Fibroblast of villous mesenchyme (primary cell): ENCODE measurements at places on chromosomes 12 and 14.

GRCh38 chr14:105328678-105329390 lies 14.3 kb downstream of the PACS2 start:
- no peak for DNase-seq

DNA sequence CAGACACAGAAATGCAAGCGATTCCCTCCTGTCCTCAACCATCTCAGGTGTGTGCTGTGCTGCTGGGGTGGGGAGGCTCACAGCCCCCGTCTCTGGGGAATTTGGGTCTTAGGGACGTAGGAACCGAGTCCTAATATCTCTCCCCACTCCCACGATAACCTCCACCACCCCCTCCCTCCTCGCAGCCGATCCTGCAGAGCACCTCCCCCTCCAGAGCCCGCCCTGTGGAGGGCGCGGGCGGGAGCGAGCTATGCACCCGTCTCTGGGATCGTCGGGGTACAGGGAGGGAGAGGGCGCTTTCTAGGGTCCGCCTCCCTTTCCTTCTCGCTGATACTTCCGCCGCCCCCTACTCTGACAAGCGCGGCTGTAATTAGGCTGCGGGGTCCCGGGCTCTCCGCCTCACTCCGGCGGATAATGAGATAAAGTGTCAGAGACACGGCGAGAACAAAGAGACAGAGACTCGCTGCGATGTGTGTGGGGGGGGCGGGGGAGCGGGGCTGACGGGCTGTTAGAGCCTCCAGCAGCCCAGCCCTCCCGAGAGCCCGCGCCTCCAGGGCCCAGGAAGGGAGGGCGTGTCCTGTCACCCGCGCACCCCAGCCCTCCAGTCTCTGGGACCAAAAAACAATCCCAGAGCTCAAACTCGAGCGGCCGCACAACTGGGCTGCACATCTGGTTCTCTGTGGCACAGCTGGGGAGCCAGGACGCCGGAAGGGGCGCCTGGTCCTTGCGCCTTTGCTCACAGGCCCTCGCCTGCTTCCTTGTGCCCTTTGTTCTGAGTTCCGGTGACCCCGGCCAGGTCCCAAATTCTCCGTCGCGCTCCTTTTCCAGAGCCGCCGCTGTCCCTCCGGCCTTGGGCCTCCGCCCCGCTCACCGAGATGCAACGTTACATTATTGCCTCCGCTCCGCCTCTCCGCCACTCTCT lies 8.7 kb downstream of the SHMT2 start:
- DNase-seq, result peak; percentile 22

DNA sequence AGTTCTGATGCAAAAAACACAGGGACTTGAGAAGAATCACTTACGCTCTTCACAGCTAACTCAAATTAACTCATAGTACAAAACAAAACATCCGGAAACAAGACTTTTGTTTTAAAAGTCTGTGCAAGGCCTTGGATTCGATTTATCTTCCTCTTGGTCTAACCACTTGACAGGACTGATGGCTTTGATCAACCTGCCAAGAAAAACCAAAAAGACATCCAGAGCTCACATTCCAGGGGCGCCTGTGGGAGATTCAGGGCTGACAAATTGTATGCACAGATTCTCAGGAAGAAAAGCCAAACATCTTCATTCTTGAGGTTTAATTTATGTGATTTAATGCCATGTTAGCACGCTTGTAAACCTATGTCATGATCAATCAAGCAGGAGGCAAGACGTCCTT lies 129.1 kb upstream of the TMCC3 start:
- DNase-seq, result peak; percentile 91

DNA sequence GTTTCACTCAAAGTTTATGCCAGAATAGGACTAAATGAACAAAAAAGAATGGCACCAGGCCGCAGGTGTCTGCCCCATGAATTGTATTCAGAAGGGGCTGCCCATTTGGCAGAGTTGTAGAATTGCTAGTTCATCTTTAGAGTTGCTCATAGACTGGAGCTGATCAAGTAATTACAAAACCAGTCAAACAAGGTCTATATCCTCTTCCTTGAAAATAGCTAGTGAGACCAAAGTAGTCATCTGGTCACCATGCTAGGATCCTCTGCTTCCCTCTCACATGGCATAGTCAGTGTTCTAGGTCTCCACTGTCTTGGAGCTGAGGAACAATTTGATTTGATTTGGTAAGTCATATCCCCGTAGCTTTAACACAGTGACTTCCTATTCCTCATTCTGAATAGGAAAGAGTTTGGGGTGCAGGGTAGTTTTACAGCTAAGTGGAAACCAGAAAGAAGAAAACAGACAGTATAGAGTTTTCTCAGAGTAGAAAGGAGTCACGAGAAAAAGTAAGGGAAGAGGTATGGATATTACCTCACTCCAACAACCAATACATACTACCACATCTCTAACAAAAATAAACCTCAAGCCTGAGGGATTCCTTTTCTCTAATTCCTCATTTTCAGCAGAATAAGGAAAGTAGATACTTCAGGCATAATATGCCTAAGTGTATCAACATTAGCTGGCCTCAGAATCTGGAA lies 252.1 kb downstream of the PAWR start:
- no peak for DNase-seq

GRCh38 chr12:49548822-49549648 lies 10.2 kb downstream of the KCNH3 start:
- peak; percentile 17 for DNase-seq

DNA sequence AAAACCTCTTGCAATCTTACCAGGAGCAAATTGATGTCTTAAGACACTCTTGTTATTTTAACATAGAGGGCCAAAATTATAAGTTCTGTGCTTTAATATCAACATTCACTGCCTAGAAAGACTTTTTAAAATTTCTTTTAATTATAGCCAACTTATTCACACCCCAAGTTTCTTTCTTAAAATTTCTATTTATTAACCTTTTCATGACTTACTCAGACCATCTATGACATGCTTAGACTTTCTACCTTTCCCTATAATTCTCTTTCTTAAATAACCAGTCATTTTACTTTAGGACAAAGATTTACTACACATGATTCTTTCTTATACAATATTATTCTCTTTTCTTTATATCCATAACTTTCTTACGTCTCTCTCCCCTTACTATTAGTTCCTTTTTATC lies 220.4 kb downstream of the NUBPL start:
- no peak for DNase-seq

GRCh38 chr12:31631809-31632208 lies 27.7 kb upstream of the ETFBKMT start:
- no peak for DNase-seq

- DNase-seq, result no peak
Measured at GRCh38 chr14:23183479-23183878, at the start of gene SLC7A8. SLC7A8 (minus strand) TSS chr14:23183660; CDS start chr14:23182914, 746 bp downstream.

DNA sequence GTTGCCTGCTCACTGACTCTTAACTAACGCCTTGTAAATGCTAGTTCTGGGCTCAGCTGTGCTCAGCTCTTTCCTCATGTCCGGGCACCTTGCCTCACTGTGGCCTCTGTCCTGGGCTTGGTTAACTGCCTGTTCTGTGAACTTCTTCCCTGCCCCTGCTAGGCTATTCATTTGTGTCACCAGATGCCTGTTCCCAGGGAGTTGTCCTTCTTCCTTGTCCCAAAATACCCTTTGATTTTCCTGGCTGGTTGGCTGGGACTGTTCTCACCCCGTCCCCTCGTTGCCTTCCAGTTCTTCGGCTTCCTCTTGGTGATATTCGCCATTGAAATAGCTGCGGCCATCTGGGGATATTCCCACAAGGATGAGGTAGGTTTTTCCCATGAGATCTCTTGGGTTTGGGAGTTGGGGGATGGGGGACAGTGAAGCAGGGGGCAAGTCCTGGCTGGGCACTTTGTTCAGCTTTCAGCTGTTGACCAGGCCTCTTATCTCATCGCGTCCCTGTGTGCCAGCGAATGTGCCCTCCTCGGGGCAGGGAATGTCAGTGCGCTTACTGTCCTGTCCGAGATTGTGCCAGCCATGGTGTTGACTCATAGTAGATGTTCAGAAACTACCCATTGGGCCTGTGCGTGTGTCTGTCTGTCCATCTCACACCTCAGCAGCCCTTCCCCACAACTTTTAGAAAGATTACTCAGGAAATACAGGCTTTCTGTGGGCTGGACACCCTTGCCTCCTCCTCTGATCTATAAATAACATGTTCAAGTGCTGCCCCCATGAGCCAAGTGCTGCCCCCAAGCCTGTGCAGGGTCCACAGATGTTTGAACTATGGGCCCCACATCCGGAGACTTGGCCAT lies 33.1 kb downstream of the CD9 start:
- DNase-seq, result peak; percentile 29

DNA sequence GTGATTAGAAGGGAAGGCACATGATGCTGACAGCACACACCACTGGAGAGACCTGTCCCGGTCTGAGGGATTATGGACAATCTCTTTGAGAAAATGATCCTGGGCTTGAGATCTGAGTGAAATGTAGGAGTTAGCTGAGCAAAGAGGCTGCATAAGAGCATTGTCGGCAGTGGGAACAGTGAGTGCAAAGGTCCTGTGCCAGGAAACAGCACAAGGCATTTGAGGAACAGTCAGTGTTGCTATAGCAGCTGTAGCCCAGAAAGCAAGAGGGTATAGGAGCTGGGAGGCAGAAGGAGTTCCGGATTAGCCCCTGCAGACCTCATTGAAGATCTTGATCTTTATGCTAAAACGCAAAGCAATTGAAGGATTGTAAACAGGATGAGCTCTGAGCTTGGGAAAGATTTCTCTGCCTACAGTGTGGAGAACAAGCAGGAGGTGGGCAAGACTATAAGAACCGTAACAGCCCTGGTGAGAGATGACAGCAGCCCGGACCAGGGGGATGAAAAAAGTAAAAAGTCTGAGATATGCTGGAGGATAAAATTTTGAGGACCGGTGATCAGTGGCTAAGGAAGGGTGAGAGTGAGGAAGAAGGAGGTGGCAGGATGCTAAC lies 28.5 kb downstream of the CFL2 start:
- peak; percentile 57 for DNase-seq

GRCh38 chr12:22029991-22030390 lies 16.0 kb upstream of the CMAS start:
- no peak for DNase-seq

GRCh38 chr14:74843653-74844052 lies 32.3 kb downstream of the PROX2 start:
- DNase-seq, result peak; percentile 73

- peak; percentile 60 for DNase-seq
Measured at GRCh38 chr12:22042976-22043669, 2.9 kb upstream of the CMAS start.

DNA sequence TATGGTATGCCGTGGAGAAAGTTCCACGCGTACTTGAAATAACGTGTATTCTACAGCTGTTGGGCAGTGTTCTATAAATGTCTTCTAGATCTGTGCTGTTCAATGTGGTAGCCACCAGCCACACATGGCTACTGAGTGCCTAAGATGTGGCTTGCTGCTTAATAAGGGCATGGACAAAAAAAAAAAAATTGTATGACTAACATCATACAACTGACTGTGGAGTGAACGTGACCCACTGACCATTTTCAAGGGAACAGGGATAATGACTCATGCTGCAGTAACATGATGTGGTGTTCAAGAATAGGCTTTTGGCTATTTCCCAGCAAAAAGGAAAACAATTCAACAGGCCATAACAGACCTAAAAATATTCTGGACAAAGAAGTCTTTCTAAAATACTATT lies 13.0 kb downstream of the ATG14 start:
- DNase-seq, result peak; percentile 92

DNA sequence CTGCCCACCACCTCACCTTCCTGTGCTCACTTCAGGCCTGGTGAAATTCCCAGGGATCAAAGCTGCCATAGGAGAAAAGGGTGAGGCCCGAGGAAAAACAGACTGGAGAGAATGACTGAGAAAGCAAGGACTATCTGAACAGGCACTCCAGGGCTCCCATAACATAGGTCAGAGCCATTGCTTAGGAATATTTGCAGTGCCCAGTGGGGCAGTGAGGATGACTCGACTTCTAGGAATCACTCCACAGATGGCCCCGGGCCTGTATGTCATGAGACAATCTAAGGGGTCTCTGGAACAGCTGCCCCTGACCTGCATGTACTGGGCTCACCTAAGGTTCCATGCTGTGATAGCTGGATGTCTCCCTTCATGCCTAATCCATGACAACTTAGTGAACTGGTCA lies 51.6 kb downstream of the GPHB5 start:
- no peak for DNase-seq

DNA sequence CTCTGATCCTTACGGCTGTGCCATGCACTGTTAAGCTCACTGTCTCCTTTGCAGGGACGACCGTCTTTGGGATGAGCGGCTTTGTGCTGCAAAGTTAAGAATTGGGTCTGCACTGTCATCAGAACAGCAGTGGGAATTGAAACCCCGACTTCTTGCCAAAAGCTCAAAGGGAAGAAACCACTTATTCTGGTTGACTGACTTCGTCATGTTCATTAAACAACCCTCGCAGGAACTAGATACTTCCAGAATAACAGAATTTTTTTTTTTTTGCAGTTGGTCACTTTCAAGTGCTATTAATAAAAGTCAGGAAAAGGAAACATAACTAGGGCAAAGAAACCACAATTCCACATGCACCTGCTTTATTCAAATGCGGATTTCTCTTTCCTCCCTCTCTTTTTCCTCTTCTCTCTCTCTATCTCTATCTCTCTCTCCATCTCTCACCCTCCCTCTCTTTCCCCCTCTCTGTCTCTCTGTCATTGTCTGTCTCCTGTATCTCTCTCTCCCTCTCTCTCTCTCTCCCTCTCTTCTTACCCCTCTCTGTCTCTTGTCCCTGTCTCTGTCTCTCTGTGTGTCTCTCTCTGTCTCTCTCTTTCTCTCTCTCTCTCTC lies 12.3 kb upstream of the GLT1D1 start:
- DNase-seq, result no peak

- no peak for DNase-seq
Measured at GRCh38 chr14:73741876-73742519, 27.8 kb upstream of the PNMA1 start.

DNA sequence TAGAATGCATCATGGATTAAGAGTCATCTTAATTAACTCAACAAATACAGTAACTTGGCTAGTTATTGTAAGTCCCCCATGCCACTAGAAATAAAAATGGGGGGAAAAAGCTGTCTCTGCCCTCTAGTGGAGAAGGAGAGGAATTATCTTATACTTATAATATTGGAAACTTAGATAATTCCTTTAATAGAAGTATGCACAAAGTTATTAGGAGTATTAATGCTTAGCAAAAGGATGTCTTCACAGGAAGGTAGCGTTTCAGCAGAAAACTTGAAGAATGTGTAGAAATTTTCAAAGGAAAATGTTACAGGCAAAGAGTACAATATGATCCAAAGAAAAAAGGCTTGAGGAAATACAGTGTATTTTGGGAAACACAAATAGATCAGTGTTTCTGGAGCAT lies 19.8 kb downstream of the OR5AU1 start:
- peak; percentile 10 for DNase-seq

DNA sequence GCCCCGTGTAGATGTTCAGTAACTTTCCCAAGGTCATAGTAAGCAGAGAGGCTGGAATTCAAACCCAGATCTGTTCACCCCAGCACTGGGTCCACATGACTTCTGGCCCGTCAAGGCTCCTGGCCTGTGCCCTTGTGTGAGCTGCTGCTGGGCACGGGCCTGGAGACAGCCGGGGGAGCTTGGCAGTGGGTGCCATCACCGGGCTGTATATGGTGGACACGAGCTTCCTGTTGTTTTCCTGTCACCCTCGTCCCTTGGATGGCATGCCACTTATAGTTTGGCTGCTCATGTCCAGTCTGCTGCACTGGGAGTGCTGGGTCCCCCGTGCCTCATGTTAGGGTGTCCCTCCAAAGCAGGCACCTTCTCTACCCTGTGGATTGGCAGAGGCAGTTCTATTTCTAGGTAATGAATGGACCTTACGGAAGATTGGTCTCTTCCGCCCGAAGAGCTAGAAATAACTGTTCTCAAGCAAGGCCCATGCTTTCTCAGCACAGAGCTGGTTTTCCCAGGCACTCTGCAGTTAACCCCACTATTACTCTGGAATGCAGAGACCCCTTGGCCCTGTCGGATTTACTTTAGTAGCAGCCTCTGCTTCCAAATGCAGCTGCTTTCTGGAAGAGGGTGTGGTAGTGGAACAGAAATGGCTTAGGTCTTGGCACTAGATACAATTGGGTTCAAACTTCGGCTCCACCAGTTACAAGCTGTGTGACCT lies 44.3 kb downstream of the ELK3 start:
- peak; percentile 60 for DNase-seq
